ENCODE measurements at places on chromosomes 2 and 18.
A peak's percentile ranks its signal among the peaks of the same experiment; 100 is the strongest.

GRCh38 chr2:182496596-182496995 is 69.8 kb upstream of the PDE1A start:
- DNase-seq: no peak

- DNase-seq: no peak
Observed at GRCh38 chr2:220269367-220269766, 641.9 kb downstream of the SLC4A3 start.

GRCh38 chr2:73995810-73996209 is 11.1 kb downstream of the TET3 start:
- no peak for DNase-seq

GRCh38 chr2:155766342-155767115 is 566.0 kb downstream of the NR4A2 start:
- no peak for DNase-seq

DNA sequence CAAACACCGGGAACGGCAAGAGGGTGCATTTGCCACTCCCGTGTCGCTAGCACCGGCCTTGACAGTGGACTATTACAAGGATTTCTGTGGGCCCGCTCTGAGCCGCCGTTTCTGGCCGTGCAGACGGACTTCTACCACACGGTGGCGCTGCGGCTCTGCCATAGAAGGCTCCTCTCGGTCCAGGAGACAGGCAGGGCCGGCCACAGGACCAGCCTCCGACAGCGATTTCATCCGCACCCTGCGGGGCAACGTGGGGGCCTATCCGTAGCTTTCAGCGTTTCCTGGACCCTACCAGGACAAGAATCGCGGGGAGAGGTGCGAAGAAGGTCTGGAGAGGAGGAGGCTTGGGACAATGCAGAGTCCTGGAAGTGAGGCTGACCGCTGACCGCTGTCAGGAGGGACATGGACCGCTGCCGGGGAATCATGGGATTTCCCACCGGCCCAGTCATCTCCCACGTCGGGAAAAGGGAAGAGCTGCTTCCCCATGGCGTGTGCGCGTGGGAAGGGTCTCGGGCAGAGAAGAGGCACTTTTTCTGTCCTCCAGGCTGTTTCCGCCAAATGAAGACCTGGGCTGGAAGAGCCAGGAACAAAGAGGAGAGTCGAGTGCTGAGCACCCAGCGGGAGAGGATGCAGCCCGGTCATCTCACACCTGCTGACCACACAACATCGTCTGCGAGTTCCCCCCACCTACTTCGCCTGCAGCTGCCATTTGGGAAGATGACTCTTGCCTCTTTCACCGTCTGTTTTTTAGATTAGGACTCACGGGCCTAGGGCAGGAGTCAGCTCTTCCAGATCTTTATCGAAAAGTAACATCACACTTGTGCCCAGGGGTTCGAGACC is 35.5 kb upstream of the HAAO start:
- DNase-seq: peak; percentile 67

- DNase-seq: no peak
Observed at GRCh38 chr2:70598197-70598596, 44.6 kb upstream of the TGFA start.

- no peak for DNase-seq
Observed at GRCh38 chr2:147715807-147716206, 129.0 kb upstream of the ACVR2A start.

DNA sequence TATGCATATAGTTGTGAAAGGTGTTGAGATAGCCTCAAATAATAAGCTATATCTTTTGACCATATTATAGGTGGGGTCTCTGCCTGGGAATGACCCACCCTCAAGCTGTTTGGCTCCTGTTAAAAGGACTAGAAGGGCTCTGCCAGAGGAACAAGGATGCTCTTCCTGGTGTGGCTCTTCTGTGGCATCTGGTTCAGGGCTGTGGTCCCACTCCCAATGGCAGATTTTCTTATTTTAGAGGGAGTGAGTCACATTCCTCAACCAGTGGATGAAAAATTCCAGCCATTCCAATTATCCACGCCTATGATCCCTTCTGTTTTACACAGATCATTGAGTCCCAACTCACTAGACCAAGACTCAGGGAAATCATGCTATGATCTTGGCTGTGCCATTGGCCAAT is 119.9 kb downstream of the PARD3B start:
- no peak for DNase-seq

GRCh38 chr2:20037660-20038059 is 13.8 kb downstream of the LAPTM4A start:
- DNase-seq: no peak

DNA sequence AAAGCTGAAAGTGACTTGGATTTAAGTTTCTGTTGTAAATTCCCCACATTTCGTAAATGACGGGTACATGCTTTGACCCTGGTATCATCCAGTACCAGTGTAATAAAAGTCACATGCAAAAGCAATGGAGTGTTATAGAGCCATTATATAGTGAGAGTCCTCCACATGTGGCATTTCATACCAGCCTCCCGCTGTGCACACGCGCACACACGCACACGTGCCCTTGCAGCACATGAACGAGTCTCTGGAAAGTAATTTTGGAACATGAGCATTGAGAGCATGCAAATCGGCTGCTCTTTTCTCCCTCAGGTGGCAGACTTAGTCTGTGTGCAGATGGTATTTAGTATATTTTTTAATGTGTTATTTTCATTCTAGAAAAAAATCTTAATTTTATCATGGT is 198.1 kb downstream of the ZNF407 start:
- DNase-seq: no peak

DNA sequence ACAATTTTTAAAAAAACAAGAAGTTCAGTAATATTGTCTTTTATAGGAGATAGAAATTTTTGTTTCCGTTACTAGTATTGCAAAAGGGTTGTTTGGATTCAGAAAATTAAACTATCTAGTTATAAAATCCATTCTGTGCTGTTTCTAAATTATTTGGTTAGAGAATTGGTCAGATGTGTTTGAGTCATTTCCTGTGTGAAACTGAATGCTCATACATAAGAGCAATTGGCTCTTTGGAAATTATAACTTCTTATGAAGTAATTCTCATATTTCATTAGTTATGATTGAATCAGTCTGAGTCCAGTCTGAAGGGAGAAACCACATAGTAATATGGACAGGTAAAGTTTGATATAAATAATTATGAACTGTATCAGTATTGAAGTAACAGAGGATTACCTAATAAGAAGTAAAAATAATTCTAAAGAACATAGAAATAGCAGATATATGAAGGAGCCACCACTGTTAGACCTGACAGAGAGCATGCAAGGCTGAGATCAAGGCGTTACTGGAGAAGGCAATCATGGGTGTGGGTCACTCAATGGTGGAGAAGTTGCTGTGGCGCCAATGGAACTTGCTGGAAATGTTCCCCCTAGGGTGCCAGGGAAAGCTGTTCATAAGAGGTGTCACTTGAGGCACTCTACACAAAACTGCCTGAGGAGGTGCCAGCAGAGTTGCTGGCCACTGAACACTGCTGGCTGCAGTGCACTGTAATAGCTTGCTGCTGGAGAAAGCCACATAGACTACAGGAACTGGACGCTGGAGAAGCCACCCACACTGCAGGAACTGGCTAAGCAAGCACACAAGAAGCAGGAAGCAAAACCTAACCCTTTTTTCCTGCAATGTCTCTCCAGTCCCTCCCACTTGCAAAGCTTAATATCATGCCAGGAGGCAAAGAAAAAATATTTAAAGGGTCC is 18.0 kb upstream of the FAP start:
- DNase-seq: peak; percentile 18

- no peak for DNase-seq
Observed at GRCh38 chr2:160621748-160622147, 128.1 kb upstream of the RBMS1 start.

DNA sequence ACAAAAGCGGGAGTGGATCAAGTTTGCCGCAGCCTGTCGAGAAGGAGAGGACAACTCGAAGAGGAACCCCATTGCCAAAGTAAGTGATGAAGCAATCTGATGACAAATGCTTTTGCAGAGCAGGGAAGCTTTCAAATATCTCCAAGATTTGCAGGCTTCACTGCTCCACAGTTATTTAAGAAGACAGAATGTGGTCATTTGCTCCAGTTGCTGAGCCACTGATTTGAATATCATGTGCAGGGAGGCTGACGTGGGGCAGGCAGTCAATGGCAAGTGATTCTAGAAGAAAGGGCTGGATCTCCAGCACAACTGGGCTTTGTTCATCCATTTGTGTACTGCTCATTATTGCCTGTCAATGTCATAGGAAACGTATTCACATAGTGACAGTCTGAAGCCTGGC is 10.2 kb downstream of the DSG4 start:
- DNase-seq: no peak

DNA sequence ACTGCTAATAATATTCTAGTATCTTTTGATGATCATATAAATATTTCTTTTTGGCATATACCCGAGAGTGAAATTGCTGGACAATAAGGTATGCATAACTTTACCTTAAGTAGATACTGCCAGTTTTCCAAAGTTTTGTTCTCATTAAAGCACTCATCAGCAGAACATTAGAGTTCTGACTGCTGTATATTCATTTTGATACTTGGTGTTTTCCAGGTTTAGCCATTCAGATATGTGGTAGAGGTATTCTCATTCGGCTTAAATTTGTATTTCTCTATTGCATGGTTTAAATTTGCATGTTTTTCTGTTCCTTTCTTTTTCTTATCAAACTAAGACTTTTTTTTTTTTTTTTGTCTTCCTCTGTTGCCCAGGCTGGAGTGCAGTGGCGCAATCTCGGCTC is 18.2 kb downstream of the CYBRD1 start:
- DNase-seq: no peak

GRCh38 chr18:33154049-33154448 is 286.5 kb downstream of the CCDC178 start:
- no peak for DNase-seq

DNA sequence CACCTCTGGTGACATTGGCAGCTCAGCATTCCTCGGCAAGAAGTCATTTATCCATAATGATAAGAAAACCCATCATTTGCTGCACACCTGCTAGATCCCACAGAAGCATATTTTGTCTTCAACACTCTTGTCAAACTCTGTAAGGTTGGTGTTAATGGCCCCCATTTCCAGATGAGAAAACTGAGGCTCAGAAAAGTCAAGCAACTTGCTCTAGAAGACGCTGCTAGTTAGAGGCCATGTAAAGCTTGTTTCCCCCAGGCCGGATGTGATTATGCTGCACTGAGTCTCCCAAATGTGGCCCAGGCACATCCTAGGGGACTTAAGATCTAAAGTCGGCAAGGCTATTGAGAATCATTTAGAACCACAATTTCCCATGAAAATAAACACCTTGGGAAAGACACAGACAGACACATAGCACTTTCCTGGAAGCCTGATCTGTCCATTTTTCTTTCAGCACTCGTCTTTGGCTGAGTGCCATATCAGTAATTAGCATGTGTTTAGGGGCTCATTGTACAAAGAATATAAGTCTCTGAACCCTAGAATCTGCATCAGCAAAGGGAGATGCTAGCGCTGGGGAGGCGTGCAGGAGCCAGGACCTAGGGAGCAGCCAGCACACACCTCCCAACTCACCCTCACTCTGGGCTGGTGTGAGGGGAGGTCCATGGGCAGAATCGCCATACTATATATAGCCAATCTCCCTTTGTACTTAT is 39.3 kb downstream of the C1QL2 start:
- no peak for DNase-seq

DNA sequence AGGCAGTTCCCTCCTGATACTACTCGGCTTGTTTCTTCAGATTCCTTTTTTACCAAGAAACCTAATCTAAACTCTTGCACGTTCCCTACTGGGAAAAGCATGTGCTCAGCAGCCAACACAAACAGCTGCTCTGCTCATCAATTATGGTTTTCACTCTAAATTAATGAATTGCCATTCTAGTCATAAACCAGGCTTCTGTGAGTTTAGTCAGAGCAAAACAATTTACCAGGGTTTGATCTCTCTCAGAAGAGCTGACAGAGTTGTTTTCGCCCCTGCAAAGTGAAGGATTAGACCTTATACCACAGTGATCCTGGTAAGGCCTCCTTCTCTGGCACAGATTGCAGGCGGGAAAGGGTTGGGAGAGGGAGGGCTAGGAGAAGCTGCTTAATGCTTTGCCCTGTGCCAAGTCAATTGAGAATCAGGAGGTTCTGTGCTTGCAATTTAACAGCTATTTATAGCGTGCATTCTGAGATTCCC is 57.2 kb downstream of the REEP1 start:
- no peak for DNase-seq

DNA sequence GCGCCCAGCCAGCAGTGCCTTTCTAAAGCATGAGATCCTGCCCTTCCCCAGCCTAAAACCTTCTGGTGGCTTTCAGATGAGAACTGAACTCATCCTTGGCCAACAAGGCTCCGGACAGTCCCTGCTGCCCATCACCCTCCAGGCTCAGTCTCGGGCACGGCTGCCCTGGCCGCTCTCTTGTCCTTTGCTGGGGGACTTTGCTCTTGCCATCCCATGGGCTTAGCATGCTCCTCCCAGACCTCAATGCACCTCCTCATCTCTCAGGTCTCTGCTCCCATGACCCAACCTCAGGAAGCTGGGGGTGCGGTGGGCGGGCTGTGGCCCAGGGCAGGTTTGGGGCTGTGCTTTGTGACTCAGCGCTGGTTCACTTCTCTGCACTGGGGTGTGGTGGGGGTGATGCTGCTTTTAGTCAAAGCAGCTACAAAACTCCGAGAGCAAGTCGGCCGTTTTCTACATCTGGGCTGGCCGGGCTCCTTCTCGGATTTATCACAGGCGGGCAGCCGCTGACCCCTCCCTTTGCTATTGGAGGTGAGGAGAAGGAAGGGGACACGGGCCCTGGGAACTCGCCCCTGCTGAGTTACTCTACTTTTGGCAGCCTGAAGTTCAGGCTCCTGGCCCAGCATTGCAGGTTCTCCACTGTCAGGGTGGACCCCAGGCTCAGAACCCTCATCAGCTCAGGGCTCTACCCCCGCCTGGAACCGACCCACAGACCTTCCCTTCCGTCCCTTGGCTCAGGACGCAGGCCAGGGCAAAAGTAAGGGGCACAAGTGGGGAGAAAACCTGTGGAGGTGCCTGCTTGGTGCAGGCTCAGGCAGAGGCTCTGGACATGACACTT is 90.6 kb upstream of the TAF1B start:
- peak; percentile 88 for DNase-seq

DNA sequence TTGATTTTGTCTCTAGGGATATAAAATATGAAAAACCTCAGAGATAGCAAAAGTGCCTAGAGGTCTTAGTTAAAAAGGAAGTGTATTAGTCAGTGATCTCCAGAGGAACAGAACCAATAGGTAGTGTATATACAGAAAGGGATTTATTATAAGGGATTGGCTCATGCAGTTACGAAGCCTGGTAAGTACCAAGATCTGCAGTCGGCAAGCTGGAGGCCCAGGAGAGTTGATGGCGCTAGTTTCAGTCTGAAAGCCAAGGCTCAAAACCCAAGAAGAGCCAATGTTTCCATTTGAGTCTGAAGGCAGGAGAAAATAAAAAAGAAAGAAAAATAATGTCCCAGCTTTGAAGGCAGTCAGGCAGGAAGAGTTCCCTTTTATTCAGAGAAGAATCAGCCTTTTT is 93.3 kb downstream of the COLEC12 start:
- DNase-seq: no peak

All from CD4-positive, alpha-beta T cell treated with Interleukin-4 for 4 hours (primary cell).